ENCODE measurements at places on chromosomes 13 and 19.

DNA sequence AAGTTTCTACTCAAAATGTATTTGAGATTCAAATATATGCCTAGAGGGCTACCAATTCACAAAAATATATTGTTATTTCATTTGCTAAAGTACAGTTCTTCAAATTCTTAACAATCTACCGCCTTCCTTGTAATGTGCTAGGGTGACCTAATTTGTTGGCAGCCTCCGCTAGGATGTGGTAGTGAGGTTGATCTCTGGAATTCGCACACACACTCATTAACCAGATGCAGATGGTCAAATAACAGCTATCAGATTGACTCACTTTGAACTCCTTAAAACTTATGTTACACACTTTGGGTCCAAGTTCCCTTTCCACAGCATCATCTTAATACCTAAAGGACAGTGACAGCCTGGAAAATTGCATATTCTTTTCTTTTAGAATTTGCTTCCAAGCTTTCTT, 367.3 kb downstream of the DCT start:
- DNase-seq, result no peak

GRCh38 chr19:18304458-18305310, 18.2 kb downstream of the LSM4 start:
- DNase-seq, result peak; percentile 66

- DNase-seq, result no peak
These were observed 188.8 kb upstream of the SPRY2 start for GRCh38 chr13:80529734-80530133.

DNA sequence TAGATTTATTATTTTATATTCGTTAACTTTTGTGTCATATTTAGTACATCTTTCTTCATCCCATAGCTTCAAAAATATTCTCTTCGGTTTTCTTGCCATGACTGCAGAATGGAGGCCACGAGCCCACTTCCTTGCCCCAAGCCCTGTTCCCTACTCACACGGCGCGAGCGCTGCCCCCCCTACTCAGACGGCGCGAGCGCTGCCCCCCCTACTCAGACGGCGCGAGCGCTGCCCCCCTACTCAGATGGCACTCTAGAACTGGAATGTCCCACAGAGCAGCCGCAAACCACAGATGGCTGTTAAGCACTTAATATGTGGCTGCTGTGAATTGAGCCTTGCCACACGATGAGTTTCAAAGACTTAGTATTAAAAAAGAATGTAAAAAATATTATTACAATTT, 102.2 kb upstream of the PEG3 start:
- DNase-seq, result no peak

DNA sequence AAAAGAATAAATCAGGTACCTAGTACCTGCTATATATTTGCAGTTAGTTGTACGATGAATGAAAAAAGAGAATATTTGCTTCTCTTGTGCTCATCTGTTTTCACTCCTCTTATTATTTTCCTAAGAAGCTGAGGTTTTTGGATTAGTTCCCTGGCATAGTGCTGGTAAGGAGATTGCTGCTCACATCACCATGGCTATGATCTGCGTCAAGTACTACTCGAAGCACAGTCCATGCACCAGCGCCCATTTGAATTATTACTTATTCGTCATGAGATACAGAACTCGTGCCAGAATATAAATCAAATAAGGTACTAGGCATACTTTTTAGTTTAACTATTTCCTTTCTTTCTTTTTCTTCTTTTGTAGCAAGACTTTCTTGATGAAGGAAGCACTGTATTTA, 7.1 kb downstream of the SERTM1 start:
- DNase-seq, result no peak

DNA sequence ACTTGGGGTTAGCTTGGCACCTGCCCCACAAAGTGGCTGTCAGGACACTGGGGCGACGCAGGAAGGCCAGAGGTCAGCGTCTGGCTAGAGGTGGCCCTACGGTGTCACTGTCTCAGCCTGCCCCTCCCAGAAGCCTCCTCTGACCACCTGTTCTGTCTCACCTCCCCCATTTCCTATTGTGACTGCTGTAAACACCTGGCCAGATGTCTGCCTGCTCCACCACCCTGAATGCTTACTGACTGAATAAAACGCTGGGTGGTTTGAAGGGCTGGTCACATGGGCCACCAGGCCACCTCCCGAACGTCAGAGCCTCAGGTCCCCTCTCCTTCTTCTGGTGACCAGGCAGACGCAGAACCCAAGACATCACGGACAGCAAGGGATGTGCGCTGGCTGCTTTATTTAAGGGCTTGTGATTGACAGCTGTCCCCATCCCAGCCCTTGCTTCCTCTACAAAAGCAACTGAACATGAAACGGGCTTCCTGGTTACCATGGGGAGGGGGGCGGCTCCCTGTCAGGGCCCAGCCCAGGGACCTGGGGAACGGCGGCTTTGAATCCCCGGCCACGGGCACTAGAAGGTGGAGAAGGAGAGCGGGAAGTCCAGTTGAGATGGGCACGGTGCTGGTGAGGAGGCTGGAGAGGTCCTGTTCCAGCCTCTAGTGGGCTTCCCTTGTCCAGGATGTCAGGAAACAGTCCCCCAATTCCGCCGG, 6.2 kb downstream of the ELOF1 start:
- DNase-seq, result no peak

GRCh38 chr19:3660493-3661219, 34.1 kb upstream of the CACTIN start:
- DNase-seq, result no peak

DNA sequence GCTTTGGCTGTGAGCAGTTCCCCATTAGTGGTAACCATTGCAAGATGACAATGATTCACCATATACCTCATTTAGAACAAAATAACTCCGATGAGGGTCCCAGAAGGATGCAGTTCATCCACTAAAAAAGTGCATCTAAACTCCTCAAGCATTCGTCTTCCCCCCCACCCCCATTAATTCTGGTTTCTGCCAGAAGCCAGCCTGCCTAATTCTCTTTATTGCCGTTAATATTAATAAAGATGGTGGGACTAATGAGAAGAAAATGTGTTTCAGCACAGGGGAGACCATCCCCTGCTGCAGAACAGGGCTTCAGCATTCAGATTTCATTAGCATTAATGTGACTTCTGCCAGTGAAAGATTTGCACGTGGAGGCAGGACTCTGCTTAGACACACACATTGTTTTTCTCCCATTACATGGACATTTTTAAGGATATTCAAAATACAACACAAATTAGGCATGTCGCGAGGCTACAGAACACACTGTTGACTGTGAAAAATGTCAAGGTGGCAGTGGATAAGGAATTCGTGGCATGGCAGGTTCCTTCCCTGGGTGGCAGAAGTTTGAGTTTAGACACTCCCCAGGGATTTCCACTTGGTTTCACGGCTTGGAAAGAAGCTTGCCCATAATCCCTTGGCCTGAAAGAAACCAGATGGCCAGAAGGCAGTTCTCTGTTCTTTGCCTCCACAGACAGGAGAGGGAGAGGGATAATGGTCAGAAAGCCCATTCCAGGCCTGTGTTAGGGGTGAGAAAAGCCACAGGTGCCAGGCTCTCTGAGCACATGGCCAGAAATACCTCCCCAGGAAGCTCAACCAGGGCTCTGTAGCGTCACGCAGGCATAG, 236.5 kb downstream of the FOXO1 start:
- DNase-seq, result no peak

DNA sequence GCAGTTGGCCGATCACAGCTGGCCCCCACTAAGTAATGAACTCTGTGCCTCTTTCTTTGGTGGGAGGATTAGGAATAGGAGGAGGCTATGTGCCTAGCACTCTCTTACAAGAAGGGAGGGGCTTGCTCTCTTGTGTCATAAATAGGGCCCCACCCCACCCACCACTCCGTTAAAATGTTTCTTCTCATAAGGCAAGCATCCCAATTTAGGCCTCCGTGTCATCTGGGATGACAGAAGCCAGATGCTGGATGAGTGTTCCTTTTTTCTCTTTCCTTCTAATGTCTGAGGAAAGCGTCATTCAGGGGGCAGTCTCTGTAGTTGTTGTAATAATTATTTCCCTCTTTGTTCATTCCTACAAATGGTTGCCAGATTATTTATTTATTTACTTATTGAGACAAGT, at the start of gene LIPE:
LIPE (minus strand) TSS at position 76 of the 400 bp plus-strand sequence. CDS start 239 bp downstream, outside the sequence.
- DNase-seq, result no peak

DNA sequence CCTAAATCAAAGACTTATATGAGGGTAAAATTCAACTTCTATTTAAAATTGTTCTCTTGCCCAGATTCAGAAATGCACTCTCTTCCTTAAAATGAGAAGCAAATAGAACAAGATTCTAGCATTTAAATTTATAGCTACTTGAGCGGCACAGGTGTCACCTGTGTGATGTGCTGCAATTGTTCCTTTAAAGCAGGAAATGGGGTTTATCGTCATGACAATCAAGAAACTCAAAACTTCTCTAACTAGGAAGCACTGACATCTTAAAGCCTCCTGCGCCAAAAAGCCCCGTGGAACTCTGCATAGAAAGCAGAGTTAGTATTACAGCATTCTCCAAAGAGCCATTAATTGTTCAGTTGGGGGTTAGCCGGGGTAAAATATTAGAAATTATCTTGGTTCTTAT, 2.6 kb upstream of the OXGR1 start:
- DNase-seq, result no peak

DNA sequence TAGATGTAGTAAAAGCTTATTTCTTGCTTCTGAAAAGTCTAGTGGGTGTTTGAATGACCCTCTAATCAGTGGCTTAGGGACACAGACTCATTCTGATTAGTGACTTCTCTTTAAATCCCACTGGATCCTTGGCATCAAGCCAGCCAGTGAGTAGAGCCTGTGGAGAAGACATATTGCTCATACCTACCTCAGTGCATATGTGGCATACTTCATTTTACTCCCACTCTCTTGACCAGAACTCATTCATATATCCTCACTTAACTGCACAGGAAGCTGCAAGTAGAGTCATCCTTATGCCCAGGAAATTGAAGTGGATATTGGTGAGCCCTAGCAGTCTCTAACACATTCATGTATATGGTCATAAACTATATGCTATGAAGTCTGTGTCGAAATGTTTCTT, 148.3 kb downstream of the PDS5B start:
- no peak for DNase-seq

DNA sequence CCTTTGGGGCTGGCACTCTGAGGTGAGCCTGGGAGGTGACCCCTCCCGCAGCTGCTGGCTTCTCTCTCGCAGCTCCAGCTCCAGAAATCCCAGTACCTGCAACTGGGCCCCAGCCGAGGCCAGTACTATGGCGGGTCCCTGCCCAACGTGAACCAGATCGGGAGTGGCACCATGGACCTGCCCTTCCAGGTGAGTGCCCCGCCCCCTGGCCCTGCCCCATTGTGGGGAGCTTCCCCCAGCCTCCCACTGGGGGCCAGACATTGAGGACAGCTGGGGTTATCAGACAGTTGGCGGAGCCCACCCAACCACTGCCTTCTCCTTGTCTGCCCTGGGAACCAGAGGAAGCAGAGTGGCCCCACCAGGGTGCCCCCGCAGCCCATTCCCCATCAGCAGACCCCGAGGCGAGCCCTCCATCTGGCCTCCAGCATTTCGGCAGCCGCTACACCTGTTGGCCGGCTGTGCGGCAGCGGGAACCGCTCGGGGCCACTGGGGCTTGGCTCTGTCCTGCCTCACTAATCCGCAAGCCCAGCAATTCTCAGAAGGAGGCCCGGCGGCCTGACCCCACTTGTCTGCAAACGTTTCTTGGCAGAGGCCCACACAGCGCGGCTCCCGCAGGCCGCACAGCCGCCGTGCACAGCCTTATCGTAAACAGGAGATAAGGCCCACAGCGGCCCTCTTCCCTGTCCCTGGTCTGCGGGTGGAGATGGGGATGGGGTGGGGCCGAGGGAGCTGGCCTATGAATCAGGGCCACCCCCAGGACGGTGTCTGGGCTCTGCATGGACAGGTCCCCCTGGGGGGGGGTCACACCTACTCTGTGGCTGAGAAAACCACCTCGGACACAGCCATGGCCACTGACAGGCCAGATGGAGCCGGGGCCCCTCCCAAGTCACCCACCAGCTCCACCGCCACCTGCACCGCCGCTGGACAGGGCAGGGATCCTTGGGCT, 48.0 kb downstream of the COMP start:
- DNase-seq, result no peak

DNA sequence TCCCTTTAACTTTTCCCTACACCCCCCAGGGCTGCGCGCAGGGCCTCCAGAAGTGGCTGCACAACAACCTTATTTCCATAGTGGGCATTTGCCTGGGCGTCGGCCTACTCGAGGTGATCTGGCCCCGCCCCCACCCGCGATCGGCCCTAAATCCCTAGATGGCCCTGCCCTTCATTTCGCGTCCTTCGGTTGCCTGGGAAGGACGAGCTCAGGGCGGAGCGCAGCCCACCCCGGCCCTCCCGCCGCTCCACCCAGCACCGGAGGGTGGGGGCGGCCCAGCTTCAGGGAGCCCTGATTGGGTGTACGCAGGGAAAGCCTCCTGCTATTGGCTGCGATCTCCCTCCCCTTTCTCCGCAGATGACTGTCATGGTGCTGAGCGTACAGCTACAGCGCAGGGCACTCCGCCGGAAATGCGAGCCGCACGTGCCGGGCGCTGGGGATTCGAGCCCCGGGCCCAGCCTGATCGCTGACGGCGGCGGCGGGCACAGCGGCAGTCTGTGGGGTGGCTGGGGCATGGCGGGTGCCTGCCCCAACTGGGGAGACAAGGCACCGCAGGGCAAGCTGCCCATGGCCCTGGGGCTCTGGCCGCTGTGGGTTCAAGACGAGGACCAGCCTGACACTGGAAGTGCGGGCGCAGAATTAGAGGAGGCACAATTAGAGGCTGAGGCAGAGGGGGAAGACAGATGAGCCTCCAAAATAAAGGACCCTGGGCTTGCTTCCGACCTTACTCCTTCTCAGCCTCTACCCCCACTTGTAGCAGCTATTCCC, 4.3 kb downstream of the CD37 start:
- peak; percentile 80 for DNase-seq

DNA sequence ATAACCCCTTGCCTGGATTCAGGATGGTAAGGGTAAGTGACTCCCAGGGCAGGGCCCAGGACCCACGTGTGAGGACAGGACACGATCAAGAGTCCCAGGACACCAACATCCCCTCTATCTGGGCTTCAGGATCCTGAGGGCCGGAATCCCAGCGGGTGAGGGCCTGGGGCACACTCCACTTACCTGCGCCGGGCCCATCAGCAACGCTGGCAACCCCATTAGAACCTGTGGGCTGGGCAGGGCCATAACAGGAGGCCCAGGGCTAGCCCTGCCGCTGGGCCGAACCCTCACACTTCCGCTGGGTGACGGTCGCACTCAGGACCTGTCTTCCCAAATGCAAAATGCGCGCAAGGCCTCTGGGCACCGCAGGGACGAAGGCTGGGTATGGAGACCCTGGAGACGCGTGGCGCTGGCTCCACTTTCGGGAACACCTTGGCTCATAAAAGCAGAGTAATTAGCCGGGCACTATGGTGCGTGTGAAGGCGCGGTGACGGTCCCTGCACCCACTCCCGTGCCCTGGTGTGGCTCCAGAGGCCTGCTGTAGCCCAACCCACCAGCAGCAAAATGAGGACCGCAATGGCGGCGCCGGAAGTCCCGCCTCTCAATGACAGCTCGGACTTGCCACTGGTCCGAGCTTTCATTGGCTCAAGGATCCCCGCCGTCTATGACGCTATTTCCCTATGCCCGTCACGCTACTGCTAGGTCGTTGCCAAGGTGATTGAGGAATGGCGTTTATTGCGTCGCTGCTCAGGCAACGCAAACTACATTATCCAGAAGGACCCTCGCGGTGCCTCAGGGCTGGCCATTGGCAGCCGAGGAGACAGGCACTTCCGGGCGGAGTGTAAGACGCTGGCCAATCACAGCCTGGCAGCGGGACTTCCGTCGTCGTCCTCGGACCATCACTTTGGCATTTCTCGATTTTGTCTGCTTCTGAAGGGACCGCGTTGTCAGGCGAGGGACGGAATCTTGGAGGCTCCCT, at the start of gene ZNF132:
ZNF132 (minus strand) TSS at position 578 of the 979 bp plus-strand sequence; CDS start at position 246, 332 bp downstream.
- peak; percentile 100 for DNase-seq

Data from NCI-H1436 (cell line).